ENCODE measurements at places on chromosomes 1 and 21.

- no peak for DNase-seq
Observed at GRCh38 chr1:1755426-1755825, 22.8 kb downstream of the NADK start.

DNA sequence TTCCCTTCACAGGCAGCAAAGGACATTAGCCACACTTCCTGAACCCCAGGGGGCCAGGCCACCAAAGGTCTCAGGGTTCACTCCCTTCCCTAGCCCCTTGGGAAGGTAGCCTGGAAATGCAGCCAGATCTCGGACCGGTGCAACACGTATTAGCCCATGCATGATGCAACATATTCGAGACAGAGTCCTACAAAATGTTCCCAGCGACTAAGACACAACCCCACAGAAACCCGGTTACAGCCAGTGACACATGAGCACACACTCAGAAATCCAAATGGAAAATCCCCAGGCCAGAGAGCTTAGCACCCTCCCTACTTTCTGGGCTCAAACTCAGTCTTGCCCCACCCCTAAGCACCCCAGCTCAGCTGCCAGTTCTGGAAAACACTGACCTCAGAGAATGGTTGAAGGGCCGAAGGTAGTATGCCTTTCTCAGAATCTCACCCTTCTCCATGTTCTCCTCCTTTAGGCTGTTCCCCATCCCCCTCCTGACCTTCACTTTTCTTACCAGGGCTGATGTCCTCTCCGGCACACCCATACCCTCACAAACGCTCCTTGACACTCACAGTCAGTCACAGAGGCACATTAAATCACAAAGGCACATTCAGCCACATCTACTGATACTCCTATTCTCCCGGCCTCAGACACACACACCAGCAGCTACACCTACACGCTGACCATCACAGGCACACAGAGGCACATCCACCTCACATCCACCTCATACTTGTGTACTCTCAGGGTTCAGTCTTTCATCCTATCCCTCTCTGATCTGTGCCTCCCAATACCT, at the start of gene TSPAN1:
Gene TSPAN1 (plus strand): TSS at position 640 of the 784 bp plus-strand sequence. CDS start 6,021 bp downstream, outside the sequence.
- DNase-seq, result no peak

DNA sequence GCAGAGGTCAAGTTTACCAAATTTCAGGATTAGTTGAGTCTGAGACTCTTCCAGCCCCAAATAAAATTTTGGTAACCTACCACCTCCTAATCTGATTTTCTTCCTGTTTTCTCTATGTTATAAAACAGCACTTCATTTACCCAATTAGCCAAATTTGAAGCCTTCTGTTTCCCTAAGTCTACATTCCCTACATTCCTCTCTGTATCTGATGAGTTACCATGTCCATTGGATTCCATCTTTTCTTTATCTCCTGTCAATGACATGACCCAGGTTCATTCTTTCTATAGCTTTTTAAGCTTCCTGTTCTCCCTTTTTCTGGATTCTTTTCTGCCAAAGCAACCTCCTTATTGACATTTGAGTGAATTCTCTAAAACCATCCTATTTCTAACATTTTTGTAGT, 72.8 kb downstream of the OSBPL9 start:
- DNase-seq, result no peak

DNA sequence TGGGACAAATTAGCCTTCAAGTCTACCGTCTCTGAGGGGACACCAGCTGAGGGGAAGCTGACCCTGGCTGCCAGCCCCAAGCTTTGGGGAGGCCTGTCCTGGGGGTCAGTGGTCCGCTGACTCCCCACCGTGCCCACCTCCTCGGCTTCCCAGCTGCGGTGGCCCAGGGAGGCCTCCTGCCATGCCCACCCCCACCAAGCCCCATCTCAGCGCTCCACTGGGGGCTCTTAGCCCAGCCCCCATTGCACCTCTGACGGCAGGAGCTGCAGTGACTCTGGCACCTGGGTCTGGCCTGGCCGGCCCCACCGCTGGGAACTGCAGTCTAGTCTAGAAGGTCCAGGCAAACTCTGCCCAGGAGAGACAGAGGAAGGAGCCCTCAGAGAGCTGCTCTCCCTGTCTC, 30.2 kb upstream of the SIM2 start:
- DNase-seq, result no peak

- no peak for DNase-seq
Observed at GRCh38 chr21:30541764-30542163, at the start of gene KRTAP19-6. KRTAP19-6 (minus strand) TSS chr21:30541864; CDS start chr21:30541833, 31 bp downstream.

DNA sequence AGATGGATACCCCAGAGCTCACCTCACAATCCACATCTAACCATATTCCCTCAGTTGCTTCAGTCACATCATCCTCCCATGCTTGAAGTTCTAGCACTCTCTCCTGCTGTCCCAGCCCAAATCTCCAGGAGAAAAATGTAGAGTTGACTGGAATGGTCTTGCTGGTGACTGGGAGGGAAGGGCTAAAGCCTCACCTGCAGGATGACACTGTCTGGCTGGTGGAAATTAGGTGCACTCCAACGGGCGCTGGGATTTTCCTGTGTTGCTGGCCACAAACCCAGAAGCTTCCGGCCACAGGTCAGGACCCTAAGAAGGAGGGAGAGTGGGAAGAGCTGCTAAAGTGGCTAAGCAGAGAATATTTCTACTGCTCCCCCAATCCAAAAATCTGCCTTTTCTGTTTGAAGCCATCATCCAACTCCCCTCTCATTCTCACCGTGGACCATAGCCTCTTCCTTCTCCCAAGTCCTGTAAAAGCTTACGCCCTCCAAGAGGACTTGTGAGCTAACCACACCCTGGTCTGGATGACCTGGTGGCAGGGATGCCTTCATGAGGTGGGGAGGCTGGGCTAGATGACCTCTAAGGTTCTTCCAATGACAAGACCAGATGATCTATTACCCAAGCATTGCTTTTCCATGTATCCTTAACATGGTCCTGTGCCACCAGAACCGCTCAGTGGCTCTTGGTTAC, 37.5 kb upstream of the PPP1R15B start:
- DNase-seq, result no peak

GRCh38 chr1:61914823-61915482, 172.7 kb downstream of the PATJ start:
- no peak for DNase-seq

DNA sequence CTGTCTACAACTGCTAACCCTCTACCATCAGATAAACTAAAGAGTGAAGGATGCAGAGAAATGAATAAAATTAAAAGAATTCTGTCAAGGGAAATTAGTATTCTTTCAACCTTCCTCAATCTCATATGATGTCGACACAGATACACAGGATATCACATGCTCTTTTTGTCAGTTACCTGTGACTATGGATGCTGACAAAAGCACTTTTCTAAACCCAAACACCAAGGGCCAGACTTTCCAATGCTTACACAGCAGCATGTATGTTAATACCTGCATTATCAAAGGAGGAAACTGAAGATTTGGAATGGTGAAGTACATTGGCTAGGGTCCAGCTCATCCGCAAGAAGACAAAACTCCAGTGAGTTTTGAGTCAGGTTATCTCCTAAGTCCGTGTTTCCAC, 294.0 kb downstream of the SMYD3 start:
- DNase-seq, result no peak

All from renal cortex interstitium (tissue), 15 donors.